Activated T-cell treated with anti-CD3 and anti-CD28 coated beads, Interleukin-2, amount 50 U/mL, for 24 hours (primary cell): ENCODE measurements at places on chromosomes 16 and 17.
A peak's percentile ranks its signal among the peaks of the same experiment; 100 is the strongest.

DNA sequence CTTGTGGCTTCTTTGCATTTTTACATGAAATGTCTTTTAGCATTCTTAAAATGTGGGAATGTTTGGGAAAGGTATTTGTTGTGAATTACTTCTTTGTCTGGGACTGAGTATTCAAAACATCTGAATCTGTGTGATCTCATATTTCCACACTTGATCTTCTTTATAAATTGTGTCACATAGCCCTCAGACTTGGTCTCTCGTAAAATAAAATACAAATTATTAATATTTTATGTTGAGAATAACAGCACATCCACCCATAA is 81.9 kb downstream of the TUBD1 start:
- no peak for DNase-seq

- no peak for DNase-seq
Observed at GRCh38 chr16:20114356-20114755, 40.7 kb upstream of the GPR139 start.

DNA sequence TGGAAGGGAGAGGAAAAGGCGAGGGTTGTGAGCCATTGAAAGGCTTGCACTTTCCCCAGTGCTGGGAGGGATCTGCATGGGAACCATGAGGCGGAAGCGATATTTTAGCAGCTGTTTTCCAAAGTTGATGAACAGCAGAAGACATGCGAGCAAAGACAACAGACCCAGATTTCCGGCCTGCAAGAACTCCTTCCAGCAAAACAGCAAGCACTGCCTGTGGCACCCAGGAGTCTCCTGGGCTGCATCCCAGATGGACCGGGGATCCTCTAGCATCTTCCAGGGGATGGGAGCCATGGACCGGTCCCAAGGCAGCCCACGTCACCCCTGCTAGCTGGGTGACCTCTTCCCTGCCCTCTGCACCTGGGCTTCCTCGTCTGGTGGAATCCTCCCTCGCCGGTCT is 162.8 kb downstream of the IRF8 start:
- DNase-seq, result no peak

DNA sequence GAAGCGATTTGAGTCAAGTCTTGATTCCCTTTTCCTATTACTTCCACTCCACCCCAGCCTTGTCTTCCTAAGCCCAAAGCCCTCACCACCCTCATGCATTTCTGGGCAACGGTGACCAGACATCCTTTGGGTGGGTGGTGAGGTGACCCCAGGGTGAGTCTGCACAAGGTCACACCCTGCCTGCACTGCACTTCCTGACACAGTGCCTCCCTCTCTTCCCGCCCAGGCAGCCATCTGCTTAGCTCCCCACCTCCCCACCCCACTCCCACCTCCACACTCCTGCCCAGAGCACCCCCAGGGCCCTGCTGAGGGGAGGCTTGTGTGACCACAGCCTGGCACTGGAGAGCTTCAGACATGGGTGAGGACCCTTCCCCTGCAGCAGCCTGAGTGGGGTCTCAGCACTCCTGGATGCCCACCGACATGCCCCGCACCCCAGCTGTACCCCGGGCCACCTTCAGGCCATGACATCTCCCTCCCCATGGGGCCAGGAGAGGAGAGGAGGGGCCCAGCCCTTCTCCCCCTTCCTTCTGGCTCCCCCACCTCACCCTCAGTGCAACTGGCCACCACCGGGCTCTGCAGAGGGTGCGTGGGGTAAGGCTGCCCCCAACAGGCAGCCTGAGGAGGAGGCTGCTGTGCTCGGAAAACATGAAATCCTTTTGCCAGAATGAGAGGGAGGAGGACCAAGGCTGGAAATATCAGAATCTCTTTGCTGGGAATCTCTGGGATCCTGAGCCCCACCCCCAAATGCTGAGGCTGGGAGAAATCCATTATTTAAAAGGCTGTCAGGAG is 68.6 kb downstream of the CCT6B start:
- DNase-seq, result peak; percentile 34

- no peak for DNase-seq
Observed at GRCh38 chr17:82239926-82240505, 11.2 kb downstream of the SLC16A3 start.

- DNase-seq, result no peak
Observed at GRCh38 chr17:39979016-39979670, 1.5 kb upstream of the PSMD3 start.

GRCh38 chr16:54282202-54282927 is 4.2 kb downstream of the IRX3 start:
- no peak for DNase-seq

DNA sequence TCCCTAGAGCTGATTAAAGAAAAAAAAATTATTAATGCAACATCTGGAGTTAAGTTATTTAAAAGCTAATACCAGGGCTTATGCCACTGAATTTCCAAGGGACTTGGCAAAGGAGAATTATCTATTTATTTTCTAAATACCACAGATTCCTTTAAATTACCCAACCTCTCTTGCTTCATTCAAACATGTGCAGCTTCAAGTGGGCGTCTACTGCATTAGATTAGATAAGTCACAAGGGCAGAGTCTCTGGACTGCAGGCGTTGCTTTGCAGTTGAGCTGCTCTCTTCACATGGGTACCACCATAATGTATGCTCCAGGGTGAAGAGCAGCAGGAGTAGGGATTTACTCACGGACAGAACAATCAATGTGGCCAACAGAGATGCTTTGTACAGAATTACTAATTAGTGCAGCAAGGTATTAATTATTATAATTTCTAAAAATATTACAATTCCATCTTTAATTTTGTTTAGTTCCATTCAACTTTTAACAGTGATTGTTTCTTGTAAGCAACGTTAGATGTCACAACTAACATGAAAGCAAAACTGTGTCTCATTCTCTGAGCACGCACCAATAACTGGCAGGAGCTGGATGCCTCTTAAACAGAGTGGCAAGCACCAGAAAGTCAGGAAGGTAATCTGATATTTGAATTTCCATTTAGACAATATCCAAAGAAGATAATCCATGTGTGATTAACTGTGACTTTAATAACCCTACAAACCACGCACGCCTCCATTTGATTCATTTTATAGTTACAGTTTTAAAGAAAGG is 214.2 kb downstream of the STX8 start:
- DNase-seq, result no peak
